ENCODE measurements at places on chromosomes 5 and 9.

- no peak for DNase-seq
Observed at GRCh38 chr9:35570709-35571504, 34.2 kb upstream of the TESK1 start.

DNA sequence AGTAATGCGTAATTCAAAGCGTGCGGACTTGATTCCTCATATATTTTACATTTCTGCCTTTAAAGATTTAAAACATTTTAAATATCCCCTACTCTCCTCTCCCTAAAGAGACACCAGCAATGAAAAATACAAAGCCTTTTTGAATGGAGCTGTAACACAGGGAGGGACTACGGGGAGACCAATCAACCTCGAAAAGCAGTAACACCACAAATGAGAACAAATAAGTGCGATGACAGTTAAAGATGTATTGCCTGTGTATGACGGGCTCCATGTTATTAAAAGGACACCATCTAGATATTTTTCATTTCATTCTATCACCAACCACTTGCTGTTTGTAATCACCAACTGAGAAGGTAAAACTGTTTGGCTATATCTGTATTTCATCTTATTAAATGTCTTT lies 230.3 kb upstream of the TBCA start:
- DNase-seq, result no peak

- no peak for DNase-seq
Observed at GRCh38 chr5:130795037-130795436, 370.0 kb downstream of the HINT1 start.

DNA sequence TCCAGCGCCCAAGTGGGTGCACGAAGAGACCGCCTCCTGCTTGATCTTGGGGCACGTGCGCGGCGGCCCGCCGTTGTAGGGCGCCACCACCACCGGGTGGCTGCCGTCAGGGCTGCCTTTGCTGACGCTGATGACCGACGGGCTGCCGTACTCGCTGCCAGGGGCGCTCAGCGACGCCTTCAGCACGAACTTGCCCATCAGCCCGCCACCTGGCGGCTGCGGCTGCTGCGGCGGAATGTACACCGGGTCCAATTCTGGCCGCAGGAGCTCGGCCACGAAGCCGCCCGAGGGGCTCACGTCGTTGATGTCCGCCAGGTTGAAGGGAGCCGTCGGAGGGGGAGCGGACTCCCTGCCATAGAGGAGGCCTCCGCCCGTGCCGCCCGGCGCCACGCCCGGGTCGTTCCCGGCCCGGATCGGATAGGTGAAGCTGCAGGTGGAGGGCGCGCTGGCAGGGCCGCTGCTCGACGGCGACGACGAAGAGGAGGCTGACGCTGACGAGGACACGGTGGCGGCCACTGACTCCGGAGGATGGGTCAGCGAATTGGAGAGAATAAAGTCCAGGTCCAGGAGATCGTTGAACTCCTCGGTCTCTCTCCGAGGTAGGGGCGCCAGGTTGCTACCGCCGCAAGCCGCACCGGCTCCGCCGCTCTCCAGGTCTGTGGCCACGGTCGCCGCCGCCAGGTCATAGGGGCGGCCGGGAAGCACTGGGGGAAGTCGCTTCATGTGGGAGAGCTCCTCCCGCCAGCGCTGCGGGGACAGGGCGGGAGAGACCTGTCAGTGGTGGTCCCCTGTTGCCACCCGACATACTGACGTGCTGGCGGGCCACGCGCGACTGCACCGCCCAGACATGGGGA lies 1.8 kb downstream of the KLF4 start:
- DNase-seq, result no peak

- DNase-seq, result no peak
Observed at GRCh38 chr9:108099854-108100253, 610.3 kb upstream of the KLF4 start.

- peak; percentile 75 for DNase-seq
Observed at GRCh38 chr5:65760504-65761275, 38.7 kb downstream of the NLN start.

DNA sequence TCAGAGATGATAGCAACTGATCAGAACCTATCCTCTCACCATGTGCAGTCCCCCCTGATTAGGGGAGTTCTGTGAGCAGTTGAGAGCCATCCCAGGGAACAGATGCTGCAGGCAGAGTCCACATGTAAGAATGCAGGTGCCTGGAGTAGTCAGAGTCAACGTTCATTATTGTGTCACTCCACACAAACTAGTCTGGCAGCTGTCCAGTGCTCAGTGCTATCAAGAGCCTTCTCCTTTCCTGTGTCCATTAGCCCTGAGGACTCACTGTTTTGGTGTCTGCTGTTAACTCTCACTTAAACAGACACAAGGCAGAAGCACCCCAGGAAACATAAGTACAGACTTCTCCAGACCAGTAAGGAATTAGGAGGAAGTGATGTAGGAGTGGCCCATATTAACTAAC lies 2.5 kb downstream of the SH3TC2 start:
- DNase-seq, result no peak

DNA sequence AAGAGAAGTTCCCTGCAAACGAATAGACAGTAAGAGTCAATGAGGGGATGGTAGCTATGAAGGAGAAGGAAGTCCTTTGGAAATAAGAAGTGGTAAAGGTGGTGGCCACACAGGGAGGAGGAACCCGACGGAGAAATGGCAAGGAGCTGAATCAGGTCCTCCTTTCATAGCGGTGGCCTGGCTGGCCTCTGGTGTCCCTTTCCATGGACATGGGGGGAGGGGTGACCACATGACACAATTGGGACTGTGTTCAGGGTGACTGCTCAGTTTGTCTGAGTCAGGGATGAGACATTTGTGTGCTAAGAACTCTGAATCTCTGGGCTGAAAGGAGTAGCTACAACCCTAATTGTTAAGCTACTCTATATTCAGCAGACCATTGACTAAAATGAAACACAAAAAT lies 28.7 kb upstream of the TIMD4 start:
- DNase-seq, result no peak

- no peak for DNase-seq
Observed at GRCh38 chr5:154264549-154265196, 74.1 kb downstream of the GALNT10 start.

Measured in CD4-positive, alpha-beta T cell (primary cell).